ENCODE measurements at places on chromosomes 13 and 19. TPM values are rescaled to one million over a fixed set of nuclear protein-coding genes. Genes with fewer than 3 reads are reported as not detected.

The EHD2 gene
- 0.25 TPM for total RNA-seq

DNA sequence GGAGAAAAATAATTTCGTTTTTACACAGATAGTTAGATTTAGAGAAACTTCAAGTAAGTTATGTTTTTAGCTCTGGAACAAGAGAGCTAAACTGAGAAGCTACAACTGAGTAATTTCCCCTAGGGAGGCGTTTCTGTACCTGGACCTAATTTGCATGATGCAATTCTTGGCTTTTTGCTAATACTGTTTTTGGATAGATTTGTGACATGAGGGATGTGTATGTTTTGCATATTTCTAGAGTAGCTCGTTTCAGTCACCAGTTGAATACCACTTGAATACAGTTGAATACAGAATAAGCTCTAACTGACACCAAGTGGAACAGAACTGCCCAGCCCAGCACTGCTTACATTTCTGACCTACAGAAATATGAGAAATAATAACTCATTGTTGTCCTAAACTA, 1227.9 kb upstream of the SPRY2 start:
- DNase-seq, result no peak

- DNase-seq, result no peak
Observed at GRCh38 chr19:16117594-16118033, 5.9 kb downstream of the RAB8A start.

- no peak for DNase-seq
Observed at GRCh38 chr13:25172303-25172630, 179 bp upstream of the AMER2 start.

DNA sequence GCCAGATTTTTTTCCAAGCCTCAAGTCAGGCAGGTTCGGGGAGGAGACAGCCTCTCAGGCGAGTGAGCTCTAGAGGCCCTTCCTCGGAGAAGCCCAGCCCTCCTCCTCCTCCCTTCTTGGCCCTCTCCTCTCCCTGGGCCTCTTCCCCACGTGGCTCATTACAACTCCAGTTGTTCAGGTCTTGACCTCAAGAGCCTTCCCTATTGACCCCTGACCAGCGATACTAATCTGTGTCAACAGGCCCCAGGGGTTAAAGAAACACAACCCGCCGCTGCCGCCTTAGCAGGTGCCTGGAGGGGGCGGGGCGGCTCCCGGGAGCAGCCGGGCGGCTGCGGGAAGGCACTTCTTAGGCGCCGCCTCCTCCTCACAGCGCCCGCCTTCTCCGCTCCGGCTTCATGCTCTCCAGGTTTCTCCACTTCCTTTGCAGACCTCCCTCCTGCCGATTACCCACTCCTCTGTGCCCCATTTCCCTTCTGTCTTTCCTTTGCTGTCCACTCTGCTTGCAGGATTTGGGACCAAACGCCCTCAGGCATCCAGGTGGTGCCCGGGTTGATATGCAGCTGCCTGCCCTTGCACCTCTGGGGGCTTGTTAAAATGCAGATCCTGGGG, 51.0 kb downstream of the LYL1 start:
- peak; percentile 37 for DNase-seq

GRCh38 chr13:90926459-90926858, 421.0 kb upstream of the MIR17HG start:
- DNase-seq, result no peak

GRCh38 chr13:29569253-29570050, 26.0 kb downstream of the SLC7A1 start:
- no peak for DNase-seq

DNA sequence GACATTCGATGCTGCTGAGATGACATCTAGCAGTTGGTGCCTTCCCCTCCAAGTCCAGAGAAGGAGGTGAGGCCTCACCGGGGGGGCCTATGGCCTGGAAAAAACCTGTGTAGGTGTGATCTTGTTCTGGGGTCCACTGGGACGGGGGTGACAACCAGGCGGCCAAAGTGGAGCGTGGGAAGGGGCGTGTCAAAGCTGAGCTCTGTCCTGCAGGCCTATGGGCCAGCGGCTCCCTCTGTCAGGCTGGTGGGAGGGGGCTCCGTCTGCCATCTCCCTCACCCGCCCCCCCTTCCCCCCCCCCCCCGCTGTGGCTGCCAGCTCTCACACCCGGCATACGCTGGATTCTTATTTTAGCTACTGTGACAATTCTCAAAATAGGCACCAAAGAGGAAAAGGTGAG, 56.7 kb upstream of the UQCRFS1 start:
- DNase-seq, result no peak

DNA sequence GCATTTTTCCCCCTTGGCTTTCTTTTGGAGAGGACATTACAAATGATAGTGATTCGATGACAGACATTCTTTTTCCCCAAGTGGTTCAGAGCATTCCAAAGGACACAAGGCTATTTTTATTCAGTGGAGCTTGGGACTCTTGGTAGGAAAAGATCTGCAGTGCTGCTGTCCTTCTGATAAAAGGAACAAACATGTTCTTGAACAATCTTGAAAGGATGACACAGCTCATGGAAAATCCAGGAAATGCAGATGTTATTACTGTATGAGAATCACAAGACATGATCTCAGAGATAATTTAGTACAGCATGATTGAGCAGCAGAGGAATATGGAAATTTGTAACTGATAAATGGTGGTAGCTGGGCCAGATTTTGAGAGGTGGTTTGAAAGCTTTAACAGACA, 96.2 kb upstream of the RFC3 start:
- no peak for DNase-seq

- DNase-seq, result no peak
Observed at GRCh38 chr13:46797501-46798237, 708 bp upstream of the ESD start.

DNA sequence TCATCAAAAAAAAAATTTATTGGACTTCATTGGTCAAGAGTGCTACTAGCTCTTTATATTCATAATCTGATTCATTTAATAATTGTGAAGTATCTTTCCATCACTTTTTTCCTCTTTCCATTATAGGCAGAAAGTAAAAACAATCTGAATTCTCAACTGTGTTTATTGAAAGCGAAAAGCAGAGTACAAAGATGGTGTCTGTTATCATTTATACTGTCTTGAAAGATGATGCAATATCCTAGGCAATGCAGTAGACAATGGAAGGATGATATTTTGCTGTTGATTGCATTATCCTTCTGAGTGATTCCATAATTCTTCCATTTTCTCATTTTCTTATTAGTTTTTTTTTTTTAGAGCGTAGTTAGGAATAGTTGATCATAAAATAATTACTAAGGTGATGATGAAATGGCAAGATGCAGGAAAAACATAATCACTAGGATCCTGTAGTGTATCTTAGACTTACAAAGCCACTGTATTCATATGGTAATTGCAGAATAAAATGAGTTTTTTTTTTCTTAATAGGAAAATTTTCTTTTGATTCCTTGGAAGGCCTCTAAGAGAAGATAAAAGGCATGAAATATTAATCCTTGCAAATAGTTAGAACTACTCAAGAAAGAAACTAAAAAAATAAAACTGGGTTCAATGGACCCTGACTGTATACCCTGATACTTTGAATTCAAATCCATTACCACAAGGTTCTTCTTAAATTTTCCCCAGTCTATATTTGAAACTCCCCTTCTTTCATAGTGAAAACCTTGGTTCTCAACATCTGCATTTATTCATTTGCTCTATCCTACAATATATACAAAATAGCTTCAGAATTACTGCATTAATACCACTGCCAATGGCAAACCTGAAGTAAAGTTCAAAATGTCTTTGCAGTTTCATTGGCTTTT, 11.6 kb downstream of the URI1 start:
- no peak for DNase-seq

The SIGLEC12 gene
- total RNA-seq, result not detected

The TNFSF13B gene
- 1.3 TPM for total RNA-seq

- no peak for DNase-seq
Observed at GRCh38 chr13:110698689-110699088, 7.2 kb downstream of the CARS2 start.

The EPS8L1 gene
- 4.8 TPM for total RNA-seq

DNA sequence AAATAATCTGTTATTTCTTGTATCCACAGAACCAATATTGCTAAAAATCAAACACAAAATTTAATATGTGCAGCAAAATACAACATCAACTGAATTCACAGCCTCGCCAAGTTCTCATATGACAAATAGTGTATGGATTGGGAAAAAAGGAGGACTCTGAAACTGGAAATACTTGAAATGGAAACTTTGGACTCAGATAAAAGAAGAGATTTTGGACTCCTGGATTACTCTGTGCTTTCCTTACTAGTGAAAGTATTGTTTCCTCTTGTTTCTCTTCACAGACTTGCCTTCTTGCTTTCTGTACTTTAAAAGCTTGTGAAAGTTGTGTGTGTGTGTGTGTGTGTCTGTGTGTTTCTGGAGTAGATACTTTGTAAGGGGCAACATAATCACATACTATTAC, 1596.3 kb downstream of the PCDH9 start:
- no peak for DNase-seq

The ERF gene
- total RNA-seq, result 95.1 TPM

DNA sequence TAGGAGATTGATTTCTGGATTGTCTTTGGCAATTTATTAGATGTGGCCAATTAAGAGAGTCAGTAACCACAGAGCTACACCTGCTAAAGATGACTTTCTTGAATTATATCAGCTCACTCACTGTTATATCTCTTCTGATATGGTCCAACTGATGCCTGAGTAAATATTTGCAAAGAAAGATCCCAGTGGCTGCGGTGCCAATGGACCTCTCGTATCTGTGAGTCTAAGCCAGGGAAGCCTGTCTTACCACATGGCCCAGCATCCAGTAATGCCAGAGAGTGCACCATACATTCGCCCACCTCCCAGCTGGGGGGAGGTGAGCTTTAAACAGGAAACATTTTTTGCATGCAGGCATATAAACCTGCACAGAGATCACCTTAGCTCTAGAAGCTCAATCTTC, 82.7 kb upstream of the SLC15A1 start:
- DNase-seq, result no peak

The SEMA6B gene
- 0.08 TPM for total RNA-seq

DNA sequence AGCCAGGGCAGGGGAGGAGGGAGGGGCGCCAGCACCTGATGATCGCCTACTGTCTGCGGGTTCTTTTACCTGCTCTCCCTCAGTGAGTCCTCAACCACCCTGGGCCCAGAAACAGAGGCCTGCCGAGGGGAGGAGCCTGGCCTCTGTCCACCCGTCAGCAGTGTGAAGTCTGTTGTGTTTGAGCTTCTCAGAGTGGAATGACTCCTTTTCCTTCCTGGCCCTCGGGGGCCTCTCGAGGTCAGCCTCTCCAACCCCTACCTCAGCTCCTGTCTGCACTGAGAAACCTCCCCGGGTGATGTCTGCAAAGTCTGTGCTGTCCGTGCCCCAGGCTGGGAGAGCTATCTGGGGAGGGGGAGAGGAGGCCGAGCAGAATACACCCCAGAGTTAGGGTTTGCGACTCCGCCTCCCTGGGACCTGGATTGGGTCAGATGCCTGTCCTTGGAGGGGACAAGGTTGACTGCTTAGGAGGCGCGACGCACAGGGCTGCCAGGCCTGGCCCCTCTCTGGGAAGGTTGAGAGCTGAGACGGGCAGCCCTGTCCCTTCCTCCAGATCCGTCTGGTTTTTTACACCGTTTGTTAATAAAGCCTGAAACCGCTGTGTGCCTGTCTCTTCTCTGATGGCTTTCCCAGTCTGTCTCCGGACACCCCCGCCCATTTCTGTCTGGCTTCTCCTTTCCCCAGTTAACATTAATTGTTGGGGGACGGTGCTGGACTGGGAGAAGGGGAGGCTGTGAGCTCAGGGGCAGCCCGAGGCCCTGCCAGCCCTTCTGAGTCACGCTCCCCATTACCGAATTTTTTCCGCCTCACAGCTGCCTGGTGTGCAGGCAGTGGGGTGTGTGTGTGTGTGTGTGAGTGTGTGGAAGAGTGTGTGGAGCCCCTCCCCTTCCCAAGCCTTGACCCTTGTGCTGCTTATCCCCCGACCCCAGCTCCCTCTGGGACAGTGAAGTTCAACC, 989 bp upstream of the SSC5D start:
- no peak for DNase-seq

- no peak for DNase-seq
Observed at GRCh38 chr13:21227917-21228316, 51.5 kb downstream of the MRPL57 start.

GRCh38 chr19:6267552-6268381, 12.0 kb downstream of the MLLT1 start:
- DNase-seq, result no peak

DNA sequence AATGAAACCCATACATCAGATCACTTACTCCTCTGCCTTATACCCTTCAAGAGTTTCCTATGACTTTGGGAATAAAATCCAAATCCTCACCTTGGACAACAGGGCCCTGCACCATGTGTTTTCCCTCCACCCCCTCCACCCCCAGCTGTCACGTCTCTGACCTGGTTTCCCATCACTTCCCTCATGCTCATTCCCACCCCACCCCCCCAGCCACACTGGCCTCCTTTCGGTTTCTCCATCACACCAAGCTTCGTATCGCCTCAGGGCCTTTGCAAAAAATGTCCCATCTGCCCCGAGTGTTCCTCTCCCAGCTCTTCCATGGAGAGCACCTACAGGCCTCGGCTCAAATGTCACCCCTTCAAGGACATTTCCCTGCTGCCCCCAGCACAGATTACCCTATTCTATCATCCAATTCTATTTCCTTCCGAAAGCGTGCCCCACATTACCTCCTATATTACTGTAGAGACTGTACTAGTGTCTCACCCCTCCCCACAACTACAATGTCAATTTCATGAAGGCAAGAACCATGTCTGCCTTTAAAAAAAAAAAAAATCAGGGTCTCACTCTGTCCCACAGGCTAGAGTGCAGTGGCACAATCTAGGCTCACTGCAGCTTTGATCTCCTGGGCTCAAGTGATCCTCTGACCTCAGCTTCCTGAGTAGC, 16.8 kb upstream of the FFAR2 start:
- DNase-seq, result no peak

The SMIM24 gene
- total RNA-seq, result not detected

The KLK8 gene
- not detected for total RNA-seq

- no peak for DNase-seq
Observed at GRCh38 chr13:51057001-51057400, 54.1 kb downstream of the C13orf42 start.

DNA sequence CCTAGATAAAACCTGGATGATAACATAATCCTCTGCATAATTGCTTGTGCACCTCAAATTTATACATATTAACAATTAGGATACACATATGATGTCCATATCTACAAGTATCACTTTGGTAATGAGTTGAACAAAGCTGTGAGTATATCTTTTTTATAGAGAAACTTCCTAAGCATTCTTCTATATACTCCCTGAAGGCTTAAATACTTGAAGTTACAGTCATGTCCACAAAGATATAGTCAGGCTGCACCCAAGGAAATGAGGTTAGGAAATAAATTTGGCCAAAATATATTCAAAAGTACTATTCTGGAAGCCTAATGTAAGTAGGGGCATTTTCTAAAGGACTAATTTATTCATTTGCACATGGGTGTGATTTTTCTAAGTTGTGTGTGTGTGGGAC, 761.5 kb downstream of the PCDH9 start:
- no peak for DNase-seq

The GPR183 gene
- total RNA-seq, result 80.2 TPM

GRCh38 chr13:53351021-53351420, 322.4 kb downstream of the OLFM4 start:
- no peak for DNase-seq

DNA sequence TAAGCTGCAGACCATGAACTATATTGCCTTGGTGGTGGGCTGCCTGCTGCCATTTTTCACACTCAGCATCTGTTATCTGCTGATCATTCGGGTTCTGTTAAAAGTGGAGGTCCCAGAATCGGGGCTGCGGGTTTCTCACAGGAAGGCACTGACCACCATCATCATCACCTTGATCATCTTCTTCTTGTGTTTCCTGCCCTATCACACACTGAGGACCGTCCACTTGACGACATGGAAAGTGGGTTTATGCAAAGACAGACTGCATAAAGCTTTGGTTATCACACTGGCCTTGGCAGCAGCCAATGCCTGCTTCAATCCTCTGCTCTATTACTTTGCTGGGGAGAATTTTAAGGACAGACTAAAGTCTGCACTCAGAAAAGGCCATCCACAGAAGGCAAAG, 53.7 kb downstream of the CYSLTR2 start:
- no peak for DNase-seq
